Activated T-helper 17 cell treated with anti-CD3 and anti-CD28 coated beads, Interleukin-2, amount 50 U/mL, for 72 hours (primary cell): ENCODE measurements at places on chromosomes 3 and 15.

DNA sequence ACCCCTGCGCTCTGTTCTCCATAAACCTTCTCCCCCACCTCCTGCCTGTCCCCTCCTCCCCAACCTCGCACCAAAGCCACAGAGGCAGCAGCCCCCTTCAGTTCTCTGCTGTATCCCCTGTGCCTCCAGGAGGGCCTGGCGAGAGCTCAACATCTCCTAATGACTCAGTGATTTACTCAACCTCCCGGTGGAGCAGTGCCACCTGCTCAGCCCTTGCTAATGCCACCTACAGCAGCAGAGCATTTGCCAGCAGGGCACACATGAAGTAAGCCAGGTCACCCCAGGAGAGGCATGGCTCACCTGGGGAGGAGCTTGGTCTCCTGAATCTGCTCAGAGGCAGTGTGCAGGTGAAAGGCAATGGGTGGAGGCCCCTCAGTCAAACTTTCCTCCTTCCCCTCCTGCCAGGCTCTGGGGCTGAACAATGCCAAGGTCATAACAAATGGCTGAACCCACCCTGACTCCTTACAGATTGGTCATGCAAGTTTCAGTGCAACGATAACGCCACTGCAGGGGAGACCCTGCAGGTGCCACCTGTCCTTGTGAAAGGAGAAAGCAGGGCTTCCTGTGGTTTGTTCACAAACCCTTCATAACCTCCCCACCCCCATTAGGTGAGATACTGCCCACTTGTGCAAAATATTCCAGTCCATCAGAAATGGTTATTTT is 19.8 kb downstream of the TRPM1 start:
- ATAC-seq, result no peak

GRCh38 chr15:90287101-90287500 is 21.6 kb downstream of the NGRN start:
- no peak for ATAC-seq

GRCh38 chr3:42061713-42062380 is 29.3 kb upstream of the TRAK1 start:
- ATAC-seq, result no peak

DNA sequence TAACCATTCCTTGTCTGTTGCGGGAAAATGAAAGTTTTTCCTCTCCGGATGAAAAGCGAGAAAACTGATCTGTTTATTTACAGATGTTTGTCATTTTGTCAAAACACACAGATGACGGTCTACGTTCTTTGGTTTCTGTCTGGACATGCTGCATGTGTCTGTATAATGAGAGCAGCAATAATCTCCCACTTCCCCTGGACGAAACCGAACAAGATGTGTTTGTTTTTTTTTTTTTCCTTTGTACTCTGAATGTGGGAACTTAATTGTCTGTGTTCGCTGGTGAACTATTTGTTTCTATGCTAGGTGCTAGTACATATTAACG is 33.6 kb downstream of the PTPRG start:
- no peak for ATAC-seq

GRCh38 chr3:189316296-189317019 is 144.7 kb downstream of the TPRG1 start:
- ATAC-seq, result no peak

DNA sequence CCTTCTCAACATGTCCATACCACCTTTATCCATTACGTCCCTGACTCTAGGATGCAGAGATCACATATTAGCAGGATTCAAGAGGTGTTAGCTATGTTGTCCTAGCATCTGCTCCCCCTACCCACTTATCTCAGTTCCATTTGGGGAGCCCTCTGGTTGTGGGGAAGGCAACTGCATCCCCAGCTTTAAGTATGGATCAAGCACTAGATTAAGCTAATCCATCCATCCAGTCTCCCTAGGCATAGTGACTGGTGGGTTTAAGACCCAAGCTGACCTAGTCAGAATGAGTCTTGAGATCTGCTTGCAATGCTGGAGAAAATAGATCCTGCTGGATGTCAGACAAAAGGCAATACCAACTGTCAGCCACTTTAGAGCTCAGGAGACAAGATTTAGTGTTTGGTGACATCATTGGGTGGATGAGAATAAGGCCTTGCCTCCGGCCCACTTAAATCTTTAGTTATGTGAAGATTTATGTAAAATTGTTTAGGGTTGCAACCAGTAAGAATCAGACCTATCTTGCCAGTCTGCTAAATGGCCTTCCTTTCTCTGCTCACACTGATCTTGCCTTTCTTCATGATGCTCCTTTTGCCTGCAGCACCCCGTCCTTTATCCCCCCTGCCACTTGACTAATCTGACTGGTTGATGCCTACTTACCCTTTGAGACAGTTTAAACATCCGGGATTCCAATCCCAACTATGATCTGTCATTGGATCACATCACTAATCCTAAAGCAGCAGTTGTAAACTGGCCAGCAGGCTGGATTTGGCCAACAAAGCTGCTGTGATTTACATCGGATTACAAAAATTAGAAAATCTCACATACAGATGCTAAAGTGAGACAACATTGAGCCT is 2.1 kb upstream of the ISY1 start:
- no peak for ATAC-seq

DNA sequence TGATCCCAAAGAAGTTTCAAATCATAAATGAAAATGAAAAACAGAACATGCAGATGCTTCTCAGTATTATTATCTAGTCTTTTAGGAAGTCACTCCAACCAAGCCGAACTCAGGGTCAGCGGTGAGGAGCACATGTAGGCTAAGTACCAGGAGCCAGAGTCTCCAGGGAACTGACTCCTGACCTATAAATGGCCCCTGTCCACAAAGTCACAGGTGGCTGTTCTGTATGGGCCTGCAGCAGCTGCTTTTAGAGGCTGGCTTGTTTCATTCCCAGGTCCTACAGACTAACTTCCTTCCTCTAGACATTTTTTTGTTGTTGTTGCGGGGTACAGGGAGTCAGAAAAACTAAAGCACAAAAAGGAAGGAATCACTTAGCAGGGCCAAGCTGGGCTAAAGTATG is 54.6 kb downstream of the DAPK2 start:
- no peak for ATAC-seq
